ENCODE measurements at places on chromosomes 12 and 14. TPM values are rescaled to one million over a fixed set of nuclear protein-coding genes. Genes with fewer than 3 reads are reported as not detected.

GRCh38 chr12:21613931-21614330, 9.3 kb upstream of the GYS2 start:
- no peak overlapping the region for H3K4me3 ChIP-seq
- no peaks in the 10 kb centered on the region for H3K4me1 ChIP-seq
- no peak overlapping the region for H3K27ac ChIP-seq
- no peaks in the 10 kb centered on the region for H3K36me3 ChIP-seq
- no peaks in the 10 kb centered on the region for H3K27me3 ChIP-seq

- H3K36me3 ChIP-seq: no peaks in the 10 kb centered on the region
- H3K4me3 ChIP-seq: no peak overlapping the region
- no peak overlapping the region for H3K27ac ChIP-seq
- H3K27me3 ChIP-seq: no peaks in the 10 kb centered on the region
These were observed 428.3 kb upstream of the NOVA1 start for GRCh38 chr14:27026097-27026496.

Gene GPR135
- 1.5 TPM for total RNA-seq

DNA sequence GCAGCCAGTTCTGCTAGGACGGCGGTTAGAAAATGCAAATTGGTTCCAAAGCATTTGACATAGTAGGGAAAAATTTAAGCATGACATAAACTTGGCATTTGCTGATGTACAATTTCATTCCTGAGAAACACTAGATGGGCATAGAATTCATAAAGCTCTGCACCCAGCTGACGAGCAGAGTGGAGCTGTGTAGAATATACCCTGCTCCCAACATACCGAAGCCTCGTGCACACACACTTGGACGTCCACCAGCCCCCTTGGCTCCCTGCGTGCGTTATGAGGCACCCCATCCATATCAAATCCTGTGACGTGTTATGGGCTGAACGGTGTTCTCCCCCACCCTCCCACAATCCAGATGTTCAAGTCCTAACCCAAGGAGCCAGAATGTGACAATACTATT, 65.4 kb downstream of the CLMN start:
- no peaks in the 10 kb centered on the region for H3K27me3 ChIP-seq
- no peak overlapping the region for H3K27ac ChIP-seq
- no peaks in the 10 kb centered on the region for H3K36me3 ChIP-seq
- H3K4me3 ChIP-seq: no peak overlapping the region
- no peak for DNase-seq
- H3K4me1 ChIP-seq: peaks cover 30% of the 10 kb centered on the region

GRCh38 chr12:104095289-104095688, 31.0 kb downstream of the HCFC2 start:
- H3K4me3 ChIP-seq: no peak overlapping the region
- H3K27me3 ChIP-seq: no peaks in the 10 kb centered on the region
- no peak overlapping the region for H3K27ac ChIP-seq
- H3K4me1 ChIP-seq: no peaks in the 10 kb centered on the region
- DNase-seq: no peak

Gene CHURC1
- total RNA-seq: 104 TPM

DNA sequence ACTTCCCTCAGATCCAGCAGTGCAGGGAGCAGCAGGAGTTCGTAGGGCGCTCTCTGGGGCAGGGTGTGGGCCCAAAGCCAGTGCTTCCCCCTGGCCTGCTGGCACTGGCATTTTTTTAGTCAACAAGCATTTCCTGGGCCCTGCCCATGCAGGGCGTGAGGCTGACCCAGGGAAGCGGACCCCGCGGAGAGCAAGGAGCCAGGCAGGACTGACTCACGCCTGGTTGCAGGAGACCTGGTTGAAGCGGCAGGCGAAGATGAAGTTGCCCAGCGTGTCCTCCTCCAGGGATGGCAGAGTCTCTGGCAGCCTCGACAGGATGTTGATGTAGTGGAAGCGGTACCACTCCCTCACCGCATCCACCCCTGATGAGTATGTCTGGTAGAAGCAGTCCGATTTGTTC, 13.5 kb downstream of the SCNN1A start:
- no peaks in the 10 kb centered on the region for H3K36me3 ChIP-seq
- no peak overlapping the region for H3K4me3 ChIP-seq
- DNase-seq: peak; percentile 84
- peak overlapping the region; percentile 92 for H3K27ac ChIP-seq

DNA sequence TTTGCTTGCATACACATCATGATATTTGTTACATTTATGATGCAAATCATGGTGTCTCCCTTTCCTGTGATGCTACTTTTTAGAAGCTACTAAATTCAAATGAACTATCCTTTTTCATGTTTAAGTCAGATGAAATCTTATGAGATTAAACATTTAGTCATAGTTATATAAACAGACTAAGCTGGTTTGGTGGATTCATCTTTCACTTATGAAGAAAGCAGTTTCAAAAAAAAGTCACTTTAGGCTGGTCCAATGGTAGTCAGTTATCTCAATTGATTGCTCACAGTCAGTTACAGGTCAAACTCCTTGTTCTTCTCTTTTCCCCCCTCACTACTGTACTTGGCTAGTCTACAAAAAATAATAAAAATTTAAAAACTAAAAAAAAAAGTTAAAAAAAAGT, 19.7 kb downstream of the SYCP3 start:
- no peak overlapping the region for H3K27ac ChIP-seq
- H3K4me1 ChIP-seq: peaks cover 8% of the 10 kb centered on the region
- peaks cover 12% of the 10 kb centered on the region for H3K36me3 ChIP-seq
- no peaks in the 10 kb centered on the region for H3K27me3 ChIP-seq
- no peak overlapping the region for H3K4me3 ChIP-seq
- no peak for DNase-seq

Gene PTHLH
- 0.79 TPM for total RNA-seq

Gene ASB2
- total RNA-seq: 35.8 TPM

Gene MTA1
- 293 TPM for total RNA-seq

- peak overlapping the region; percentile 43 for H3K4me3 ChIP-seq
- H3K27ac ChIP-seq: peak overlapping the region; percentile 83
- H3K36me3 ChIP-seq: no peaks in the 10 kb centered on the region
- H3K4me1 ChIP-seq: peaks cover 26% of the 10 kb centered on the region
- H3K27me3 ChIP-seq: no peaks in the 10 kb centered on the region
- peak; percentile 85 for DNase-seq
These were observed 26.3 kb downstream of the ITGA7 start for GRCh38 chr12:55681142-55682077.

Gene LGR5
- total RNA-seq: 0.40 TPM
